SJCRH30 (cell line): ENCODE measurements at places on chromosomes 16 and 17. TPM values are rescaled to one million over a fixed set of nuclear protein-coding genes. Genes with fewer than 3 reads are reported as not detected.

The KCNJ12 gene
- total RNA-seq: 0.20 and 0.40 TPM in 2 replicates

The CDH11 gene
- total RNA-seq: 65.1 and 73.1 TPM in 2 replicates

The CDYL2 gene
- 0.05 and 0.14 TPM in 2 replicates for total RNA-seq

DNA sequence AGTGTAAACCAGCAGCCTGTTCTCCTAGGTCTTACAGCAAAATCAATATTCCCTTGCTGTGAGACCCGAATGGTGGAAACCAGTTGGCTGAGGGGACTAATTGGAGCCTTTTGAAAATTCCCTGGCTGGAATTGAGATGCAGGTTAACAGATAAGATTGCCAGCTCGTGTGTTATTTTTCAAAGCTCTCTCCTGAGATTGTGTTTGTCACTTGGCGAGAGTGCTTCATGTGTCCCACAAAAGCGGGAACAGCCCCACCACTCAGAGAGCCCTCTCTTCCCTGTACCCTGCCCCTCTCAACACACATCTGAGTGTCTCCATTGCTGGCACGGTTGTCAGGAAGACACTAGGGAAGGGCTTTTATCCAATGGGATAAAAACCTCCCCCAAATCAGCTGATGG lies 356.1 kb downstream of the CPPED1 start:
- DNase-seq: no peak

DNA sequence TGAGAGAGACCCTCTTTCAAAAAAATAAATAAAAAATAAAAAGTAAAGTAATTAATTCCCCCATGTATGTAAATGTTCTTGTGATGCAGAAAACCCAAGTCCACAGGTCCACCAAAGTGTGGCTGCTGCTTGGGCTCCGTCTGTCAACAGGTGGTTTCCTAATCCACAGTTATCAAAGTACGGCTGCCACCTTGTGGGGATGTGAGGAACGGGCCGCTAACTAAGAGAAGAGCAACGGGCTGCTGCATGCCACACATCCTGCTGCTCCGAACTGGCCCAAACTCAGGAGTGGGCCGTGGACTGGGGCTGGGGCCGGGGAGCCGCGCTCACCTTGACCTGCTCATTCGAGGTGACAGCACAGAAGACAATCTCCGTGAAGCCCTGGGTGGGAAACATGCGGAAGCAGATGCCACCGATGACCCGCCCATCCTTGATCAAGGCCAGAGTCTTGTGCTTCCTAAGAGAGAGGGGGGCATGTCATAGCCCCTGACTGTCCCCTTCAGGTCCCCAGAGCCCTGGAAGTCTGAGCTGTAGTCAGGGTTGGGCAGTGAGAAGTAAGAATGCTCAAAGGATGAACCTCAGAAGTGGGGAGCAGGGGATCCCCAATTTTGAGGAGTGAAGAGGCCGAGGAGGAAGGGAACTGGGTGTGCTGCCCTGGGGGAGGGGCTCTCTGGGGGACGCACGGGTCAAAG lies 4.3 kb downstream of the KAT2A start:
- peak; percentile 79 for DNase-seq

GRCh38 chr17:17118399-17118798 lies 76.1 kb downstream of the MPRIP start:
- no peak for DNase-seq

GRCh38 chr17:35147375-35147905 lies at the start of gene UNC45B:
UNC45B (plus strand) TSS chr17:35147817; CDS start chr17:35148264, 447 bp downstream.
- peak; percentile 35 for DNase-seq

DNA sequence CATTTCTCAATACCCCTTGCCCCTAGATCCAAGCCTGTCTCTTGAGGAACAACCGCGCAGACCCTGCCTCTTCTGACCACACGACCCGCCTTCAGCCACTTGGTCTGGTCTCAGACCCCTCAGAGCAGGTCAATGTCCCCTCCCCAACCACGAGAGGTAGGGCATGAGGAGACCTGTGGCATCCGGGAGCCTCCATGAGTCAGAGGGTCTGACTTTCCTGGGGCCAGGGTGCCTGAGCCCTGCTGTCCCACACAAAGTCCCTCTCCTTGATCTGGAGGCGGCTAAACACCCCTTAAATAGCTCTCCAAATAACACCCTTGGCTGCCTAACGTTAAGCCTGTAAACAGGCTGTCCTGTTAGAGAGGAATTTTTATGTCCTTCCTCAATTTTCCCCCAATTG lies 5.1 kb downstream of the CARMIL2 start:
- DNase-seq: no peak

DNA sequence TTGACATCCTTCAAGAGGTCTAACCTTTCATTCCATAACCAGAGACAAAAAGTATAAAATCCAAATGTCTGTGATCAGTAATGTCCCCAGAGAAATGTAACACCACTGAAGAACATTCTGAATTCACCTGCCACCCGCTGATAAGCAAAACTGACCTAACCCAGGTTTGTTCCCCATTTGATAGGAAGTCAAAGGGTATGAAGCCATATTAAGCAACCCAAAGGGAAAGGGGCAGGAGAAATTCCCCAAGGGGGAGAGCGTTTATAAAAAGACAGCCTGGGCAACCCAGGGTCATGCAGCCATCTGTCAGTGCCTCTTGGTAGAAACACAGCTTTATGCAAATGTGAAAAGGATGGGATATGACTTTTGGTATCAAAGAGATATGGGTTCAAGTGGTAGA lies 30.7 kb upstream of the PIK3R6 start:
- DNase-seq: no peak
